D721Med (cell line): ENCODE measurements at places on chromosomes 3 and 15.

GRCh38 chr3:50268703-50269451, at the start of gene SEMA3B:
SEMA3B (plus strand) TSS chr3:50269147; CDS start chr3:50269241, 94 bp downstream.
- DNase-seq, result no peak

- DNase-seq, result no peak
Measured at GRCh38 chr3:38027466-38028465, 1.7 kb downstream of the PLCD1 start.

- DNase-seq, result no peak
Measured at GRCh38 chr3:10597733-10598132, 92.3 kb upstream of the ATP2B2 start.

DNA sequence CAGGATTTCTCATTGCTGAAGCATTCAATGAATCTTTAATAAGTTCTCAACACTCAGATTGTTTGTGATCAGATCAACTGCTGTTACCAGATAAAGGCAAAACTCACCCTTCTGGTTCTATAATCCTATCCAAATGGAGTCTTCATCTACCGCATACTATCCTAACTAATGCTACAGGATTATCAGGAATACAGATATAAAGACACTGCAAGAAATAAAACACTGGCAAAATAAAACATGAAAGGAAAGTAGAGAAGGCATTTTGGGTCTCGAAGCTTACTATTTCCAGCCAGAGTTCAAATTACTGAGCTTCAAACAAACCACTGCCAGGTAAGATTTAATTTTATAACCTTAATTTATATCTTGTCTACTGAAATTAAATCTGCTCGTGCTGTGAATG, 524 bp downstream of the CHRM5 start:
- DNase-seq, result no peak

DNA sequence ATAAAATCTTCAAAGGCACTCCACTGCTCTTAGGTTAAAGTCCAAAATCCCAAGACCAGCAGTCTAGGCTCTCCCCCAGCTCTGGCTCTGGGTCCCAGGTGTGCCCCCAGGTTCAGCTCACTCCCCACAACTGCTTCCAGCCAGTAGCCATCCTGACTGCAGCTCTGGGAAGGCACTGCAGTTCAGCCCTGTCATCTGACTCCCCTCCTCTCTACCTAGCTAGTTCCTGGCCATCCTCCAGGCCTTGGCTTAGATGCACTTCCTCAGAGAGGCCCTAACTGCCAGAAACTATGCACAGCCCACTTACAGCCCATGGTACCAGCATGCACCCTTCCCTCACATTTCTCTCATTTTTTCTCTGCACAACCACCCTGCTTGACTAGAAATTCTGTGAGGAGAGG, 25.5 kb downstream of the TBC1D2B start:
- no peak for DNase-seq

- no peak for DNase-seq
Measured at GRCh38 chr15:65303687-65304380, 643 bp upstream of the RNU5B-1 start.

- DNase-seq, result no peak
Measured at GRCh38 chr15:31212326-31213080, 111.0 kb upstream of the TRPM1 start.

DNA sequence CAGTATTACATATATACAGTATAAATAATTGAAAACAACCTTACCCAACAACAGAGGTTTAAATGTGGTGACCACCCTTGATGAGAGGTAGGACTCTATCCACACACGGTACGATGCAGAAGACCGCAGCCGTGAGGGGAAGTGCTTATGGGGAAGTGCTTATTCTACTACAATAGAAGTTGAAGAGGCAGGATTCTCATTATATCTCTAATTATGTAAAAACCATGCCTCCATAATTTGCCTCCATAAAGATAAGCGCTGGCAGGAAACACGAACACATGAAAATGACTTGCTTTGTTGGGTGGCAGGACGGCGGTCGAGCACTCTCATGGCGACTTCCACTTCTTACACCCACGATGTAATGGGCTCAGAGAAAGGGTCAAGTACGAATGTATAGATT, 7.2 kb upstream of the MUC13 start:
- DNase-seq, result no peak

DNA sequence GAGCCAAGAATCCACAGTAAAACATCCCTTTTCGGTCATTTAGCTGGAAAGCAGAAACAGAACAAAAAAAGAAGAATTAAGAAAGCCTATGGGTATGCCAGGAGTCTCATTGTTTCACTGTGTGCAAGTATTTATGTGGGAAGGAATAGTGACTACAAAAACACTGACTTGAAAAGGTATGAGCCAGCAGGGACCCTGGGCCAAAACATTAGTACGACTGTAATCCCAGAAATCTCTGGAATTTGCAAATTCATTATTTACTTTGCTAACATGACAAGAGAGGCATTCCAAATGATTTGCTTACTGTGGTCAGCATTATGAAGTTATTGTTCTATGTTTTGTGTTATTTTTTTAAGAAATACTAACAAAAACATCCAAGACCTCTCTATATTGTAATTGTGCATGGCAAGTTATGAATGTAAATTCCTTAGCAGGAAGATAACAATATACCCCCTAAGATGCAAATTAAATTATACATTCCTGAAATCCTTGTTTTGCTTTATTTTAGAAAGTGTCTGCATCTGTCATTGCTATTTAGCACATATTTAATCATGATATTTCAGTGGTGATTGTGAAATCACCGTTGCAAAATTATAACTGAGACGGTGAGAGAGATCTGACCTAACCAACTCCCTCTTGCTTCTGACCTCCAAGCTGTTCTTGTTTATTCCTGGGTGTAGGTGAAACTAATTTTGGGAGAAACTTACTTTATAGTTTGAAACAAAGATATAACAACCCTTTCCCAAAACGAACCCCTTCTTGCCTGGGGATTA, 299.2 kb downstream of the ZPLD1 start:
- DNase-seq, result no peak

DNA sequence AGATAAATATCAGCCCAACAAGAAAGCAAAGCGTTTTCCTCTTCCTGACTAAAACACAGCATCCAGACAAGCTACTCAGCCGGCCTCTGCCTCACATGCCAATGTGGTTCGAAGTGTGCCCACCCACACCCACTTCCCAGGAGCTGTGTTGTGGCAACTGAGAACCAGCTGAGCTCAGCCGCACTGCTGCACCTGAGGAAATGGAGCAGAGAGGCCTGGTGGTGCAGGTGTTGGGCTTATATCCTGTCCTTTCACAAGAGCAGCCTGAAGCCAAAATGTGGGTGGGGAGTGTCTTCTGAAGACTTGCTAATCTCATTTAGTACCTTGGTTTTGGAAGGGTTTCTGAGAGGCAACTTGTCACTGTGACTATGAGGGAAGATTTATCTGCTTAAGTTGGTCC, 23.0 kb upstream of the RETNLB start:
- no peak for DNase-seq

- DNase-seq, result no peak
Measured at GRCh38 chr3:50340448-50341329, at the start of gene RASSF1. RASSF1 (minus strand) TSS chr3:50340836; CDS start chr3:50340805, 31 bp downstream.

DNA sequence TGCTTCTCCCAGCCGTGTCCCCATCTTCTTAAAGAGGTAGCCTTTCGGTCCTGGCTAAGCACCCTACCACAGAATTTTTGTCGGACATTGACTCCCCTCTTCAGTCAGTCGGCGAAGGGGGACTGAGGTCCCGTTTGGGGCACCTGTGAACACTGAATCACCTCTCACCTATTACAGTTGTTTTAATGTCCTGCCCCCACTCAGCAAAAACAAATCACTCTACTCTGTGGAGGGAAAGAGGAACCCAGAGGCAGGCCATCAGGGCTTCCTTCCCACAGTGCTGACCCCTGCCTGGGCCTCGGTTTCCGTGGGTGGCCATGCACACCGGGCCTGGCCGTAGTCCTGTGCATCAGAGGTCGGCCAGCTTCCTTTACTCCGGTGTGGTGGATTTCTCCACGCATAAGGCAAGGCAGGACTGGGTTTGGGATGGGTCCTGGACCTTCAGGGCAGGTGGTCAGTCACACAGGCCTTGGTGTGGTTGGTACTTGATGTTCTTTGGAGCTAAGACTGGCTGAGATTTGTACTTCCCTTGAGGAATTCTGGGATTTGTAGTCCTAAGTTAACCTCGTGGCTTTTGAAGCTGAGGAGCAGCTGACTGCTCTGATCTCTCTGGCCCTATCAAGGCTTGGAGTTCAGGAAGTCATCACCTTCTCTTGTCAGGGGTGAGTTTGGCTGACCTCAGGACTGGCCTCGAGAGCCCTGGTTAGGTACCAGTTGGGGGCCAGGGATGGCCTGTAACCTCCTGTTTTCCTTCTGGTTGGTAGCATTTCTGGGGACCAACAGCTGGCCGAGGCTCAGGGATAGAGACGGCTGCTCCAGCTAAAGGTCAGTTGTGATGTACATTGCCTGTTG, 627 bp upstream of the FAM131A start:
- DNase-seq, result no peak

DNA sequence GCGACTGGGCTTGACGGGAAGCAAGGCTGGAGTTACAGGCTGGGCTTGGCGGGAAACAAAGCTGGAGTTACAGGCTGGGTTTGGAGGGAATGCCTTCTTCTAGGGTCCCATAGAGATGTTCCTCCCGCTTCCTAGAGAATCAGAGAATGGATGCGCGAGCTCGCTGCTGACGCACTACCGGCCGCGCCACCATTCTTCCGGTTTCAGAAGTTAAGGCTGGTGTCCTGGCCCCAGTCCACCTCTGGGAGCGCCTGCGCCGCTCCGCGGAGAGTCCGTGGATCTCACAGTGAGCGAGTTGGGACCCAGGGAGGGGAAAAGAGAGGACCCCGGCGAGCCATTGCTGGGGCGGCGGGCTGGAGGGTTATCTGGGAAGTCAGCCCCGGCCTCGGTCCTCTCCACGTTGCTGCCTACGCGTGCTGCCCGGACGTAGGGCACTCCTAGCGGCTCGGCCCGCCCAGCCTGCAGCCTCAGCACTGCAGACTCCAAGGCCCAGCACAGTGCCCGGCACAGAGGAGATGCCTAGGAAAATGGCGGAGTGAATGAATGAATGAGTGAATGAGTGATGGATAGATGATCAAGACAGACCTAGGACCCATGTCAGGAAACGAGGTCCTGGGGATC, at the start of gene ZNF502:
Gene ZNF502, plus strand, starts transcription at position 206 of the 621 bp plus-strand sequence. CDS start 7,602 bp downstream, outside the sequence.
- DNase-seq, result peak; percentile 70

DNA sequence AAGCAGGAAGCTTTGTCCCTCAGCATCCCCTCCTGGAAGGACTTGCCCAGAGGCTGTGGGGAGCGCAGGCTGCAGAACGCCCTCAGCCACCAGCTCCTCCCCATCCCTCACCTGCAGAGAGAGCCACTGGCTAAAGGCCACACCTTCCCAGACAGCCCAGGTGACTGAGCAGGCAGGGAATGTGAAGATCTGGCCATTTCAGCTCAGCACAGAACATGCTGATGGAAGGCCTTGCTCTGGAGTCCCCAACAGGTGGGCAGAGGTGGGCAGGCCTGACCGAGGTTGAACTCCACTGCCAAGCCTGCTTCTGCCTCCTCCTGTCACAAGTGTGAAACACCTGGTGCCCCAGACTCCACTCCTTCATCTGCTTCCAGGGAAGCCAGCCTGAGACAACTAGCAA, 50.7 kb upstream of the SEC61A1 start:
- no peak for DNase-seq

- no peak for DNase-seq
Measured at GRCh38 chr3:66338927-66339326, 118.1 kb downstream of the SLC25A26 start.

DNA sequence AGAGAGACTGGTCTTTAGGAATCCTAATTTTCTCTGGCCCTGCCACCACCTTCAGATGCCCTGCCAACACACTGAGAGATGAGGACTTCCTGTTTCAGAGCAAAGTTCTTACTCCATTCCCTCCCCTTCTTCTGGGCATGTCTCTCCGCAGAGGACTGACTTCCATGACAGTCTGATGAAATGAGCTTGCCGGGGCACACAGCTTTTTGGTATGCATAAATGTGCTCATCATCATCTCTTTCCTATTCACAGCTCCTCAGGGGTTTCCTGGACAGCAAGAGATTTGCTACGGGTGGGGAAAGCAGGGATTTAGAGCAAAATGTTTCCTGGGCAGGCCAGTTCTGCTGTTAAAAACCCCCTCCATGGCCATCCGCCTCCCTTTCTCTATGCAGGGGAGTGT, 27.6 kb upstream of the SEMA6D start:
- DNase-seq, result no peak

DNA sequence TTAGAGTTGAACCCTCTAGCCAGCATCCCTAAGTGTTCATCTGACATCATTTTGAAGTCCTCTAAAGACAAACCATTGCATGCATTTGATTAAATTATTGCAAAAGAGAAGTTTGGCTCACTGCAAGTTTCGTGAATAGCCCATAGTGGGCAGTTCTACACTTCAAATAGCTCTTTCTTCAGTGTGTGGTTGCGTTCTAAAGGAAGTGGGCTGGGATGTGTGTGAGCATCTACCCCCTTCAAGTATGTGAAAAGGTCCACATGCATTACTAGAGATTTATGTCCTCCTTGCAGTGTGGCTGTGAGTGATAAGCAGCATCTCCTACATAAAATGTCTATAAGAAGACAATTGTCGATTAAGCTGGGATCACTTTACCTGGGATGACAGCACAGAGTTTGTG, 54.6 kb downstream of the SST start:
- DNase-seq, result no peak

DNA sequence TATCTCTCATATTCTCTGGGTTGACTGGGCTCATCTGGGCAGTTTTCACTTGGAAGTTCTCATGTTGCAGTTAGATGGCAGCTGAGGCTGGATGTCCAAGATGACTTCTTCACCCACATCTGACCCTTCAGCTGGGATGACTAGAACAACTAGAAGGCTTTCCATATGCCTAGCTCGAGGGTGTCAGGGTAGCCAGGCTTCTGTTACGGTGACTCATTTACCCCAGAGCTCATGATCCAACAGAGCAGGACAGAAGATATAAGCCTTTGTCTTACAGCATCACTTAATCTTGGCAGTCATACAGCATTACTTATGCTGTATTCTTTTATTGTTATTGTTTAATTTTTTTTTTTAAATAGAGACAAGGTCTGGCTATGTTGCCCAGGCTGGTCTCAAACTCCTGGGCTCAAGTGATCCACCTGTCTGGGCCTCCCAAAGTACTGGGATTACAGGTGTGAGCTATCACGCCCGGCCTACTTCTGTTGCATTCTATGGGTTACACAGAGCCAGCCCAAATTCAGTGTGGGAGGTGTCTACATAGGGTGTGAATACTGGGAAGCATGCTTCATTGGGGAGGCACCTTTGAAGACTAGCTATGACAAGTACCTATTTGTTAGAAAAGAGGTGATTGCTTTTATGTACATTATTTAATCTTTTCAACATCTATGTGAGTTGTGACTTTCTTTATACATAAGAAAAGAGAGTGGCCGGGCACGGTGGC, 10.7 kb downstream of the HMCES start:
- DNase-seq, result no peak

DNA sequence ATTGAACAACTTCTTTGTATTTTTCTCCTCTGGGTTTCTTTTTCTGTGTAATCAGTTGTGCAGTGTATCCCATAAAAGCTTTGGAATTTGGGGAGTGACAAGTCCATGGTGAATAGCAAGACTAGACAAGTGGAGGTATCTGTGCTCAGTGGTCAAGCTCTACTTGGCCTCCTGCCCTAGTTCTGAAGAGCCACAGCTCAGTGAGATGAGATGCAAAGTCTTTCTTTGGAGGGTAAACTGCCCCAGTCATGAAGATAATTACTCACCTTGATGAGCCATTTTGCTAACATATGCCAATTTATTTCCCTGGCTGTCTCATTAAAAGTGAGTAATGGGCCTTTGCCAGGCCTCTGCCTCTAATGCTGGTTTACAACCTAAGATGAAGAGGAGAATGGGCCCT, 271.2 kb upstream of the TRIM42 start:
- no peak for DNase-seq

GRCh38 chr3:11985866-11986265, 18.3 kb upstream of the SYN2 start:
- DNase-seq, result no peak
